Left renal pelvis (tissue), 4 donors: ENCODE measurements at places on chromosomes 1 and 21.

- no peak for DNase-seq
Observed at GRCh38 chr1:102842606-102843005, 265.7 kb downstream of the COL11A1 start.

DNA sequence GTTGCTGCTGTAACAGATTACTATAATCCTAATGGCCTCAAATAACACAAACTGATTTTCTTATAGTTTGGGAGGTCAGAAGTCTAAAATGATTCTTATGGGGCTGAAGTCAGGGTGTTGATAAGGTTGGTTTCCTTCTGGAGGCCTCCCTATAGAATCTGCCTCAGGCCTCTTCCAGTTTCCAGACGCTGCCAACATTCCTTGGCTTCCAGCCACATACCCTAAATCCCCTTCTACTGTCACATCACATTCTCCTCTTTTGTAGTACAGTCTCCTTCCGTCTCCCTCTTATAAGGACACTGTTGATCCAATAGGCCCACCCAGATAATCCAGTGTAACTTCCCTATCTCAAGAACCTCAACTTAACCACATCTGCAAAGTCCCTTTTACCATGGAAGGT is 145.3 kb upstream of the NCAM2 start:
- no peak for DNase-seq

GRCh38 chr1:115138271-115138670 is 49.0 kb upstream of the TSPAN2 start:
- no peak for DNase-seq

DNA sequence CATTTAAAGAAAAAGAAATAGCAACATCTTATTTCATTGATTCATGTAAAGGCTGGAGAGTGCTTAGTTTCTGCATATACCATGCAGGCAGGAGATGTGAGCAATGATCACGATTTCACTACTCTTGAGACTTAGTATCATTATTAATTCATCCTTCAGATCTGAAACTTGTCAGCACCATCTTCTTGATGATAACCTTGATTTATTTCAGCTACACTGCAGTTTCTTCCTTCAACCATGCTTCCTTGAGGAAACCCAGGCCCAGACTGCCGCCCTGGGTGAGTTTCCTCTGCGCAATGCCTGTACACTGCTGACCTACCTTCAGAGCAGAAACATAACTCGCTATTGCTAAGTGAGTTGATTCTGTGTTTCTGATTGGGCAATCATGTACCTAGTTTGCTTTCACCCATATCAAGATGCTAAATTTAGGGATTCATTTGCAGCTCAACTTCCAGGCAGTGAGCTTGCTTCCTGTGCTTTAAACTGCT is 13.5 kb upstream of the BCL10 start:
- DNase-seq, result no peak

DNA sequence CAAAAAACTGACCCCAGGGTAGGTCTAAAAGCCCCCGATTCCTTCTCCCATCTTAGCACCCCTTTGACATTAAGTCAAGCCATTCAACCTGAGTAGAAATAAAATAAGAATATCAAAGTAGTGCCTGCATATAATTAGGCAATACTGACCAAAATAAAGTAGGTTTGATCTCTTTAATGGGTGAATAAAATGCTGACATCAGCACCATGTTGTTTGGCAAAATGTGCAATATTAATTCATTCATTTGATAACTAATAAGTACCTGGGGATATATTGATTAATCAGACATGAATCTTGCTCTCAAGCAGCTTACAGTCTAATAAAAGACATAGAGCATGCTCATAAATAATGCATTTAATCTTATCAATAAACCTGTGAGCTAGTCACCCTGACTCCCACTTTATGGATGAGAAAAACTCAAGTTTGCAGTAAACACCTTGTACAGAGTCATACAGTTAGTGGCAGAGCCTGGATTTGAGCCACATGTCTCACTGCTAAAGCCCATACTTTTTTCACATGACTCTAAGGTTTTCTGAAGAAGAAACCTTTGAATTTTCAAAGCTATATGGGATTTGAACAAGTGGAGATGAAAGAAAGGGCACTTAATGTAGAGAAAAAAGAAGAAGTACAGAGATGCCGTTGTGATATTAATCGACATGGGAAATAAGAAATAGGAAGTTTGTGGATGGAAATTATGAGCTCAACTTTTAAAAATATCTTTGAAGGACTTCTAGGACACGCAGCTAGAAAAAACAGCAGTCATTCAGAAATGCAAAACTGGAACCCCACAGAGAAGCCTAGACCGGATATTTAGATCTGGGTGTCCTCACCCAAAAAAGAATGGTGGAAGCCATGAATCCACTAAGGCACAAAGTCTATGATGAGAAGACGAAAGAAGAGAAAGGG is 183.9 kb downstream of the TOMM20 start:
- DNase-seq, result no peak
